ENCODE measurements at places on chromosomes 5 and 9. TPM values are rescaled to one million over a fixed set of nuclear protein-coding genes. Genes with fewer than 3 reads are reported as not detected.

Gene RNF208
- 1.8 TPM for total RNA-seq

Gene PARP8
- 0.11 TPM for total RNA-seq

Gene FOXD4L3
- not detected for total RNA-seq

Gene PCDHGA2
- 0.46 TPM for total RNA-seq

Gene GABRA1
- total RNA-seq = not detected

Gene PFN3
- total RNA-seq = not detected

Gene WDR38
- 0.07 TPM for total RNA-seq

Gene AQP7
- total RNA-seq = 0.33 TPM

Gene NEURL1B
- total RNA-seq = 9.2 TPM

Gene SH3GL2
- total RNA-seq = 0.05 TPM

Gene KIF4B
- 0.02 TPM for total RNA-seq

Gene PCDHGB7
- total RNA-seq = 0.06 TPM

Gene SPRY4
- total RNA-seq = 12.5 TPM

Gene PHYHD1
- total RNA-seq = 0.38 TPM

Gene STK32A
- total RNA-seq = 0.30 TPM

Gene PKD2L2
- total RNA-seq = not detected

Gene FBXO4
- 5.4 TPM for total RNA-seq

Gene PCDHAC1
- total RNA-seq = 1.5 TPM

Gene ZNF883
- 1.1 TPM for total RNA-seq

Gene BTNL3
- not detected for total RNA-seq

Gene TPM2
- 663 TPM for total RNA-seq

Gene CORO2A
- total RNA-seq = 1.6 TPM

Gene ZFP37
- total RNA-seq = 1.7 TPM

Gene SHISAL2B
- total RNA-seq = not detected

Gene RNF183
- total RNA-seq = not detected

Gene CD180
- not detected for total RNA-seq

Gene PCDHA9
- total RNA-seq = not detected

Gene HAVCR1
- 39.0 TPM for total RNA-seq

Gene IFNA21
- total RNA-seq = not detected

Gene SVEP1
- 2.3 TPM for total RNA-seq

Gene ECPAS
- 44.1 TPM for total RNA-seq

Gene RANBP3L
- total RNA-seq = not detected

Gene PTGDS
- 1.4 TPM for total RNA-seq

Gene FBXL7
- total RNA-seq = 1.2 TPM

Gene DCANP1
- not detected for total RNA-seq

Gene PIP5K1B
- not detected for total RNA-seq

Gene CNTNAP3
- total RNA-seq = 12.3 TPM

Gene SH2D3C
- 0.06 TPM for total RNA-seq

Gene FOXD4L5
- total RNA-seq = 0.05 TPM

Gene SLC45A2
- total RNA-seq = not detected

Gene SAXO1
- total RNA-seq = not detected

Gene PCDHB5
- 1.1 TPM for total RNA-seq

Gene SLC27A6
- not detected for total RNA-seq

Gene ZBED3
- 4.2 TPM for total RNA-seq

Gene SPATA9
- total RNA-seq = not detected

Gene PLCXD3
- total RNA-seq = 0.21 TPM

Gene ZNF367
- 7.2 TPM for total RNA-seq

Gene PCDHB8
- total RNA-seq = 0.15 TPM

Gene GRXCR2
- not detected for total RNA-seq

Gene DOCK8
- total RNA-seq = 0.31 TPM

Gene IL13
- total RNA-seq = not detected

Gene SLC24A2
- not detected for total RNA-seq

Gene PCDHGB3
- 0.21 TPM for total RNA-seq

Gene MYOT
- total RNA-seq = 0.21 TPM

Gene GRM6
- total RNA-seq = not detected

Gene MEIKIN
- total RNA-seq = not detected

All from A549 treated with dexamethasone at 1 μM for 4 hours (cell line).